ENCODE measurements at places on chromosomes 6 and 20.

GRCh38 chr20:34875642-34876405 lies 588 bp upstream of the ACSS2 start:
- DNase-seq, result peak; percentile 98

DNA sequence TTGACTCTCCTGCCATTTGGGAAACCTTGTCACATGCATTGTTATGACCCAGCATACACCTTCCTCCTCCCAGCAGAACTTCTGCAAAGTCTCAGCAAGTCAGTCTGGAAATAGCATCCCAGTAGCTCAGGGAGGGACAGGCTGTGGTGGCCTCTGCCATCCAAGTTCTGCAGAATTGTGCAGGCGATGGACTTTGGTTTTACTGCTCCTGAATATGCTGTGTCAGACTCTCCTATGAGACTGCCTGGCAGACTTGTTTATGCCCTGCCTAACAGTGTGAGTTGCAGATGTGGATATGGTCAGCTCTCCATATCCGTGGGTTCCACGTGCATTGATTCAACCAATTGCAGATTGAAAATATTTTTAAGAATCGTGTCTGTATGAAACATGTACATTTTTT lies 52.8 kb downstream of the SNRNP48 start:
- DNase-seq, result no peak

- DNase-seq, result no peak
These were observed 424.5 kb upstream of the FLRT3 start for GRCh38 chr20:14761903-14762302.

DNA sequence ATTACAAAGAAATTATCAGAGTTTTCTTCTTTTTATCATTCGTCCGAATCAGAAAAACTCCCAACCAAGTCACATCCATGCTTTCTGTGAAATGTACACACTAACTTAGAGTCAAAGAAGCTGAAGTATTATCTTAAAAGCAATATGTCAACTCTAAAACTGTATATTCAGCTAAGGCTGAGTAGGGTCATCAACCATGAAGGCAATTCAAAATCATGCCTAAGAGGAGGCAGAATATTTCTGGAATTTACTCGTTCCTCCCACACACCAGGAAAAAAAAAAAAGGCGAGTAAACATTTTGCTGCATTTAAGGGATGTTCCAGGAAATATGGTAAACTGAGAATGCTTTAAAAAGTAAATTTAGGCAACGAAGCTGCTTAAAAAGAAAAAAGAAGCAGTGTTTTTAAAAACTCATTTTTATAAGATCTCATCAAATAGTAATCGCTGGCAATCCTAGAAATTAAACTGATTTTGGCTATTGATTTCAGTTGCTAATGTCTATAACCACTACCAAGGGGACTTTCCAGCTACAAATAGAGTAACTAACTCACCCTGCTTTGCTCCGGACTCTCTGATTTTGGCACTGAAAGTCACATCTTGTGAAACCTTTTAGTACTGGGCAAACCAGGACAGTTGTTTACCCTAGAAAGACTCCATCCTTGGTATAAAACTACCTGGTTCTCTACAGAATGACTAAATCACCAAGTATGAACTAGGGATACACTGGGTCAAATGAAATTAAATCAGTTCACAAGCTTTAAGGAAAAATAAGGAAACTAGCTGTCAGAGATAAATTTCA lies 82.8 kb downstream of the MBOAT1 start:
- no peak for DNase-seq

DNA sequence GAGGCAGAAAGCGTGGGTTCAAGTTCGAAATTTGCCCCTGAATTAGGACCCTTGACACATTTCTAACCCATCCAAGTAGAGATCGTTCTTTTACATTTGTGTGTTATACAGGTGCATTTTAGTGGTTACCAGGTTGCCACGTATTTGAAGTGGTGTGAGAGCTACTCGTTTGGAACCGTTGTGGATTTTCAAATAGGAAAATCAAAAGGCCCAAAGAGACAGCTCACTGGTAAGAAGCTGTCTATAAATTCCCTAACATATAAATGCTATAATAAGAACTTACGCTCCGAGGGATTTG lies 1.6 kb upstream of the REV3L start:
- peak; percentile 76 for DNase-seq

DNA sequence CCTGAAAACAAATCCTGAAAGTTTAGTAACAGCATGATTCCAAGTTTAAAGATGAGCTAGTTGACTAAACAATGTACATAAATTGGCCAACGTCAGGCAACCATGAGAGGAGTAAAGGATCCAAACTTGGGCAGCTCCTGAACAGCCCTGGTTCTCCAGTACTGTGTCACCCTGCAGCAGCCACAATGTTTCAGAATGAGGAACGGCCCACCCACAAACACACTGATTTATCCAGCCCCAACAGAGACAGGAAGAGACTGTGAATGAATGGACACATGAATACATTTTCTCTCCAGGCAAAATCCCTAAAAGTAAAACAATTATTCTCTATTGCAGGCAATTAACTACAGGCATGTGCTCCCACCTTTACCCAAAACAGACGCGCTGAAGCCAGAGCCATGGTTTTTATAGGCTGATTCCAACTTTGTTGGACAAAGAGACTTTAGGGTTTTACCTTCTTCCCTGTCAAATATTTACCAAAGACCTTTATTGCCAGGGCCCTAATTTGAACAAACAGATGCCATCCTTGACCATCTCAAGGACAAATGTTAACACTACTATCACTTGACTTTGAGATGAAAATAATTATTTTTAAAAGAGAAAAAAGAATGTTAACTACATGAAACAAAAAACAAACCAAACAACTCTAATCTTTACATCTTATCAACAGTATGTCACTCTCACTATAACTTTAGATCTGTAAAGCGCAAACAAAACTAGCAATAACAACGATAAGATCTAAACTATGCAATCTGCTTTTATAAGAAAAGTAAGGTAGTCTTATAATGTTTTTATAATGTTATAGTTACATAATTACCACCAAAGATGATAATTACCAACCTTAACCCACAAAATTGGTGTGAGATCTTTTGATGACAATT lies 22.9 kb downstream of the CNKSR3 start:
- DNase-seq, result no peak

DNA sequence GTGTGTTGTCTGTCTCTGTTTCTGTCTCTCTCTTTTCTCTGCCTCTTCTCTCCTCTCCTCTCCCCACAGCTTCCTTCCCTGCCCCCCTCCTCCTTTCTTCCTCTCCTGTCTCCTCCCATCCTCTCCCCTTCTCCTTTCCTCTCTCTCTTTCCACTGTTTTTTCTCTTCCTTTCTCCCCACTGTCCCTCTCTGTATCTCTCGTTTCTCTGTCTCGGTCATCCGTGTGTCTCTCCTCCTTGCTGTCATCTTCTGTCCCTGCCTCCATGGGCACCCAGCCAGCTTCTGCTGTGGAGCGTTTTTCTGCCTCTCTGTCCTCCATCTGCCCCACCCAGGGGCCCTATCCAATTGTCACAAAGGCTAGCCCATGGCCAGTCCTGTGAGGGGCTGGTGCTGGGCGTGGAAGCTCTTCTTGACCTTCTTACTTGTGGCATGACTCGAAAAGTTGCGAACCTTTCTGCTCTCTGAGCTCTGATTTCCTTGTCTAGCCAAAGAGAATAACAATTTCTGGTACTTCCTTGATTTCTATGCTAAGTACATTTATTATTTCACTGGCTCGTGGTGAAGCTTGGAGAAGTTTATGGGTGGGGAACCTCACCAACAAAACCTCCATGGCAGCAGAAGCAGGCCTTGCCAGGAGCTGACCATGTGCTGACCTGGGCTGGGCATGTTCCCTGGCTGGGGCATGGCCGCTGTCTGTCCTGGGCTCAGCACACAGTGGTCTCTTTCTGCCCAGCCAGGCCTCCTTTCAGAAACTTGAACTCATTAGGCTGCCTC lies 69.3 kb downstream of the CEBPB start:
- DNase-seq, result no peak

DNA sequence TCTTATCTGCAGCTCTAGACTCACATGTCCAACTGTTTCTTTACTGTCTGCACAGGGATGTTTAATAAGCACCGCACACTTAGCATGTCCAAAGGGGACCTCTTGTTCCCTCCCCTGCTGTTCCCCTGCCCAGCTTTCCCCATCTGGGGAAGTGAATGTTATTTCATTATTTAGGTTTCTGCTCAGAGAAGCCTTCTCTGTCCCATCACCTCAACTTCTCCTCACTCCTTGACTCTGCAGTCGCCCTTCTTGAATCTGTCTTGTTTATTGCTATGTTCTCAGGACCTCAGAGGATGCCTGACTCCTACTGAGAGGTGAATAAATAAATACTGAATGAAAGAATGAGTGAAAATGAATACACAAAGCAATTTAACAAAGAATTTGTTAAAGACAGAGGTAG lies 121.0 kb downstream of the SASH1 start:
- DNase-seq, result no peak

DNA sequence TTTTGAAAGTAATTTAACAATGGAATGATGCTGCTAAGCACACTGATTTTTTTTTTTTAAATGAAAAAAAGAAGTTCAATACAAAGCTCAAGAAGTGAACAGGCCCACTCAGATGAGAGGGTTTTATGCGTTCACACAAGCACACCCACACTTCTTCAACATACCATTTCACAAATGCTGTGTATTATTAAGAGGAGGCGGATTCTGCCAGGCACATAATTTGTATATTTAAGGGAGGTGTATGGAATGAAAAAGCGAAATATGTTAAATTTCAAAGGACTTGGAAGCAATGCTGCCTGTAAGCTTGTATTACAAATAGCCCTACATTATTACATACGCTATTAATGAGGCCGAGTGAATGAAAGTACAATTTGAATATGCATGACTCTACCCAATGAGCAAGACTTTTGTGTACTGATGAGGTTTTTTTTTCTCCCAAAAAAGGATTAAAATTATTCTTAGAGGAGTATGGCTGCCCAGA lies 123.9 kb downstream of the INSM1 start:
- DNase-seq, result no peak

- DNase-seq, result peak; percentile 39
These were observed 48.5 kb downstream of the FYN start for GRCh38 chr6:111824608-111825337.

DNA sequence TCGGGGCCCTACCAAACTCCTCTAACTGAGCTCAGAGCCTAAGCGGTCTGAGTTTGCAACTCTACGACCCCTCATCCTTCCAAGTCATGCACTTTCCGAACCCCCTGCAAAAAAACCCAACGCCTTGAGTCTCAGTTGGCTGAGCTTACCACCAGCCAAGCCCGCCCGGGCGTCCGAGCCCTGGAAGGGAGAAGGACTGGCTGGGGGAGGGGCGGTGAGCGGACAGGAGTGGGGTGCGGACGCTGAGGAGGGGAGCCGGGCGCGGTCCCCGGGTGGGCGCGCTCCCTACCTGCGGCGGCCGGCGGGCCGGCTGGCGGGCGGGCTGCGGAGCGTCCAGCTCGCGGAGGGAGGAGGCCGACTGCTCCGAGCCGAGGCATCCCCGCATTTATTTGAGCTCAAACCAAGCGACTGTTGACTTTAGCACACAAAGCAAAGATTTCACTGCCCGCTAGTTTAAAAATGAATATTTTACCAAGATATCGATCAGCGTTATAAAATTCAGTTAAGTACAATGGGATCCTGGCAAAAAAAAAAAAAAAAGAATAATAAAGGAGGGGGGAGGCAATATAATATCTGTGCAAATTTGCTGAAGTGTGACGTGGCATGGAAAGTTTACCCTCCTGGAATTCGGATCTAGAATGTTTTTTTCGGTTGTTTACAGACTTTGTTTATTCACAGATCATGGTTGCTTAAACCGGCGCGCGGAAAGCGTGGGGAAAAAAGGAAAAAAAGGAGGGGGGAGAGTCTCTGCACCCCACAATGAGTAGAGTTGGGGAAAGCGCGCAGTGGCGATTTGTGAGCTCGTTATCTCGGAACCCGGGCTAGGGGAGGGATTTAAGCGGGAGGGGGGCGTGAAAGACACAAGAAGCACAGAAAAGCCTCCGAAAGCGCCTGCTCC lies 5.9 kb downstream of the FOXA2 start:
- no peak for DNase-seq

DNA sequence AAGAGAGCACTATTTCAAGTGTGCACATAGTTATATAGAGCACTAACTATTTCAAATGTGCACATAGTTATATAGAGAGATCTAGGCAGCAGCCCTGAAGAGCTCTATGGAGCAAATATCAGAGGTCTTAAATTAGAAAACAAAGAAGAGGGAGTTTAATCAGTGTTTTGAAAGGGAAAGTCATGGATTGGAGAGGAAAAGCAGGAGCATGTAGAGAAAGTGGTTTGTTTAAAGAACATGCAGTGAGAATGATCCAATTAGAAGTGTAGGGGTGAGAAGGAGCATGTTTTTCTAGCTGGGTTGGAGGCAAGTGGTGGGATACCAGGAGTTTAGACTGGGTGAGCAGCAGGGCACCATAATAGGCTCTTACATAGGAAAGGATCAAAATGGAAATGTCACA lies 17.2 kb downstream of the TREML1 start:
- no peak for DNase-seq

Data from OCI-M1 (cell line).